Hypothalamus (tissue), 51 donors: ENCODE measurements at places on chromosomes 2 and 18.
A peak's percentile ranks its signal among the peaks of the same experiment; 100 is the strongest.

DNA sequence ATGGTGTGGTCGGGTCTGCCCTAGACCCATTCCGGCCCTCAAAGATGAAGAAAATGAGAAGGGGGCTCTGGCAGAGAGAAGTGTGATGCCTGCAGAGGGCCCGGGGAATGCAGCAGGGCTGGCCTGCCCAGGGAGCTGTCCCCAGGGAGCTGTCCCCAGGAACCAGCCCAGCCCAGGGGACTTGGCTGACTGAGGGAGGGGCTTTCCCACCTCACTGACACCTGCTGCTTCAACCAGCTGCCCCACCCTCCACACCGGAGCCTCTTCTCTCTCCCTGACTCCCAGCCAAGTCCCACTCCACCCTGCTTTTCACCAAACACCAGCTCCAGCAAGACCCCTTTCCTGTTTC, 111.2 kb downstream of the STPG4 start:
- DNase-seq: no peak

DNA sequence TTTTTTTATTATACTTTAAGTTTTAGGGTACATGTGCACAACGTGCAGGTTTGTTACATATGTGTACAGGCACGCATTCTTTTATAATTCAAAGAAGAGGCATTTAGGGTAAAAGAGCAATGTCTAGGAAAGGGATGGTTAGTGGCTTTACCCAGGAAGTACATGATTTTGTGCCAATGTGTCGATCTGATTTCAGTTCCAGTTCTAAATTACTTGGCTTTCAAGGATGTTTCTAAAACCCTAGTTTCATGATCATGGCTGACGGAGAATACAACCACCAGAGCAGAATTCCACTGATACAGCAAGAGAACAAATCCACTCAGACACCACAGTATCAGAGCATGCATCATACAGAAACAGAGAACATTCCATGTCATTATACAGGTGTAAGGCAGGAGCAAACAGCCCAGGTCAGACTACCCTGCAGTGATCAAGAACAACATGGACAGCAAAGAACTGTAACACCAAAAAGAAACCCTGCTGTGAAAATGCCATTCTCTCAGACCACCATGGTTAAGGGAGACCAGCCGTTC, 116.7 kb upstream of the STK17B start:
- DNase-seq: no peak

GRCh38 chr18:42514512-42514911, 559.5 kb downstream of the PIK3C3 start:
- no peak for DNase-seq

- no peak for DNase-seq
Observed at GRCh38 chr2:221390878-221391277, 181.2 kb downstream of the EPHA4 start.

DNA sequence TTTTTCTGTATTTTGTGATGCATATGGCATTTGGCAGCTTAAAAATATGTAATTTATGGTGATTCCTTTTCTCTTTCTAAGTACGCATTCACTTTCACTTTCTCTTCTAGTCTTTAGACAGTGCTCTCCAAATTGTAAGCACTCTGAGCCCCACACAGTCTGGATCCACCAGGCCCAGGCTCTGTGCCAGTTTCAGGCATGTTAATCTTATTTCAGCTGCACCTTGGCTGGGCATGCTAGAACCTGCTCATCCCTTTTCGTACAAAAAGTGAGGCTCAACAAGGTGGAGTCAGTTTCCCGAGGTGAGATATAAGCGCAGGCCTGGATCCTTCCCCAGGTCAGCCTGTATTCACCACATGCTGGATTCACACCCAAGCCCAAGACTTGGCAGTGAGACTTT, 203.9 kb downstream of the MTX2 start:
- no peak for DNase-seq

DNA sequence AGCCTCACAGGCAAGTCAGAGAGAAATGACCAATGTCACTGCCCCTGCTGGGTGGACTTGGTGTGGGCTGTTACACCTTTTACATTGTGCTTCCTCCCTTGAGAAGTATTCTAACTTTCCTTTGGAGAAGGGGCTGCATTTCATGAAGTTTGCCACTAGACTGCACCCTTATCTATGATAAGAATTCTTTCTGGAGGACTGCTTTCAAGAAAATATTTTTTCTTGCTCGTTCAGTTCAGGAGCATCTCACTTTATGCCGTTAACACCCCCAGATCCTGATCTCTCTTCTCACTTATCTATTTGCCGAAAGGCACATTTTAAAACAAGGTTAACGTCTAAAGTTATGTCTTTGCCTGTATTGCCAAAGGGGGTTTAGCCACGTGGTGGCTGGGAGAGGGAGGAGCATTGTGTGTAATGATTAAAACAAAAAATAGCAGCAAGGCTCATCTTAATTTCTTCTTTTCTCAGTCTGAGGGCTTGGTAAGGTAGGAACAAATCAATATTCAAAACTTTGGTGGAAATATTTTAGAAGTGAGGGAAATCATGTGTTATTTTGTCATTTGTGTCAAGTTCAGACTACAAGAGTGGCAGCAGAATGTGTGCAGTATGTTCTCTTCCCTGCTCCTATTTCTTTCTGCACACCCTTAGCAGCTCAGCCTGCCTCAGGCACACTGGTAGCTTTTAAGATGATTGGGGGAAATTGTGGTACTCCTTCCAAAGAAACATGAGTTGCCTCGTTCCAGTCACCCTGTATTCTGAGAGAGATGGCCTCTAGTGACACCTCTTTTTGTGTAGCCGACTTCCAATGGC, 1.6 kb upstream of the IGFBP5 start:
- DNase-seq: no peak

DNA sequence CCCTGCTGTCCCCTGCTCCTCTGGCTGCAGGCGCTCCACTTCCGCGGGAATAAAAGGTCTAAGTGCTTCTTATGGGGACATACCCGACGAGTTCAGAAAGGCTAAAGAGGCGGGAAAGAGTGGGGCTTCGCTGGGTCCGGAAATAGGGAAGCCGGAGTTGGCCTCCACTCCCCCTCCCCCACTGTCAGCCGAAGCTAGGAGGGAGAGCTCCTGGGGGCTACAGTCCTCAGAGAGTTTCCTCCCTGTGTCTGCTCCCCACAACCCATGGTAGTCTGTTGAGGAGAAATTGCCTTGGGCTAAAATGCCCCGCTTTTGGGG, 7.2 kb downstream of the GAD1 start:
- DNase-seq: no peak

DNA sequence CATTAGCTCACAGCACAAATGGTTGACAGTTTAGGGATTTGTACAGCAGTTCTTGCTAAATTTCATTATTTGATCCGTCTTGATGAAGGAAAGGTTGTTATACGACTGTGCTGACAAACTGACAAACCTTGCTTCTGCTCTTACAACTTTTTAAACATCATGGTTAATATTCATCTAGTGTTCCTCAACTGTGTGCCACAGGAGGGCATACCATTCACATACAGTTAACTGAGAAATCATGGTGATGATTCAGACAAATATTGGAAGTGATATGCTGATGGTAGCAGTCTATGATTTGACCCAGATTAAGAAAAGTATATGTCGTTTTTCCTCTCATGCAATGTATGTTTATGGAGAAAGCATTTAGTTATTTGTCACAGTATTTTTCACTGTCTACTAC, 129.8 kb upstream of the FSIP2 start:
- DNase-seq: no peak

- no peak for DNase-seq
Observed at GRCh38 chr2:45269149-45269793, 260.0 kb upstream of the SIX2 start.

DNA sequence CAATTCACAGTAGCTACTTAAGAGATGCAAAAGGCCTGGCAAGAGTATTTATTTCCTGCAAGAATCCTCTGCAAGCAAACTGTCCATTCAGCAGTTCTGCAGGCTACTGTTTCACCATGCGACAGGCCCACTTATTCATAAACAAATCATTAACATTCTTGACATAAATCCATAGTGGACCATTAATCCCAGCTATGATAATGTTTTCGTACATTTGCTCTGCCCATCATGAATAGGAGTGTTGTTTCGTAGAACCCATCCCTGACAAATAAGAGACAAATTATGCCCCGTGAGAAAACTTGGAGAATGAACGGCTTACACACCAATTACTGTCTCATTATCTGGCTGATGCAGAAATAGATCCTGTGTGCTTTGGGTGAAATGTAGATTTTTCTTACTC, 65.4 kb downstream of the PID1 start:
- DNase-seq: no peak

- peak; percentile 52 for DNase-seq
Observed at GRCh38 chr2:84971510-84972206, 697 bp downstream of the KCMF1 start.
